ENCODE measurements at places on chromosomes 1 and 21.

- DNase-seq = no peak
Observed at GRCh38 chr21:25927195-25927880, 192.6 kb downstream of the GABPA start.

DNA sequence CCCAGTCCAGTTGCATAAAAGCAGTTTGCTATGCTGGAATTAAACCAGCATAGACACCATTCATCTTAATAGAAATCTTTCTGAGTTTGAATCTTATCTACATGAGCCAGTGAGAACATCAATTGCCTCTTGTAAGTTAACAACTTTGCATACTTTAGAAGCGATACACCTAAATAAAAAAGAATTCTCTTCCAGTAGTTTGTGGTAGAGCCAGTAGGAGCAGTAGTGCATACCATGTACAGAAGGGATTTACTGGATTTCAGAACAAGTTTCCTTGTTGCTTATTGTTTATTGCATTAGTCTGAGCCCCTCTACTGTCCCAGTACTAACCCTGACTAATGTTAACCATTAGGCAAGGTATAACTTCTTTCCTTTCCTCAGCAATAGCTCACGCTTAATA is 313.1 kb downstream of the TGFB2 start:
- no peak for DNase-seq

DNA sequence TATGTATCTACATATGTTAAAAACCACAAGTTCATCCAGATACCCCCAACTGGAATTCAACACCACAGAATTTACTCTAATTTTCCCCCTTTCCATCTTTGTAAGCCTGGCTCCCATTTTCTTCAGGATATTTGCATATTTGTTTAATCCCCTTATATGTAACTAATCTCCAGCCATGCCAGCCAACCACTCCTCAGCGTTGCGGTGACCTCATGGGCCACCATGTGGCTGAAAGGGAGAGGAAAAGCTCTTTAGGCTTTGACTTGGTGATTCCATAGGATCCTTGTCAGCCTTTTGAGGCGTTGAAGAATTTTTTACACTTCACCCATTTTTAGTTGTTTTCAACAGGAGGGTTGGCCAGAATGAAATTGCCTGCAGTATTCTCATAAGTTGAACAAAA is 10.0 kb downstream of the CLDN19 start:
- no peak for DNase-seq

DNA sequence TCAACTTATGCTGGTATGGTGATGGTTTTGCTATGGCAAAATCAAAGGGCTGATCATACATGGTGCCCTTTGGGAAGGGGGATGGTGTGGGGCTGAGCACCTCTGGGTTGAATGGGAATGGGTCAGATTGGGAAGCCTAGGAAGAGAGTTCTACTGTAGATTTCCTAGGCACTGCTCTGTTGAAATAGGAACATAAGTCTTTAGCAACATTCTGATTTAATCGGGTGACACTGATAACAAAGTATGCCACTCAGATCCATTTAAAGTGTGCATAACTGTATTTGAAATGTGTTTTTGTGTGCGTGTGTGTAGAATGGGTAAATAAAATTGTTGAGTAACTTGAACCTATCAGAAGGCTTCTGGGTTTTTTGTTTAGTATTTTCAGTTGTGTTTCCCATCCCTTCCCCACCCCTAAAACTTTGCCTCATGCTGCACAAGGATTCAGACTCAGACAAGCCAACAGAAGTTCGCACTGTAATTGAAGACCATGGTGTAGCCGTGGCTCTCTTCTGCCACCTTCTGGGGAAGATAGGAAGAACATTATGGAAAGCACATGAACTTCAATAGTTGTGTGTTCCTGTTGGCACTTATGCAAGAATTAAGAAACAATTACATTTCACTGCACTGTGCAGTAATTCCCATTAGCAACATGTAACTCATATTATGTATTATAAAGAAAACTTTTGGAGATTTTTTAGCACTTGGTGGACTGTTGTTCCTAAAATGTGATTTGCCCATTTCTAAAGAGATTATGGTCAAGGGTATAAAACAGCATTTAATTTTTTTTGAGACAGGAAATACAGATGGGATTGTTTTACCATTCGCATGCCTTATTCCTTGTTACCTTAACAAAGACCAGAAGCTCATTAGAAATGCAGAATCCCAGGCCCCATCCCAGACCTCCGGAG is 10.9 kb upstream of the C4BPB start:
- peak; percentile 71 for DNase-seq

GRCh38 chr1:212489284-212489859 is 56.7 kb downstream of the NENF start:
- no peak for DNase-seq

DNA sequence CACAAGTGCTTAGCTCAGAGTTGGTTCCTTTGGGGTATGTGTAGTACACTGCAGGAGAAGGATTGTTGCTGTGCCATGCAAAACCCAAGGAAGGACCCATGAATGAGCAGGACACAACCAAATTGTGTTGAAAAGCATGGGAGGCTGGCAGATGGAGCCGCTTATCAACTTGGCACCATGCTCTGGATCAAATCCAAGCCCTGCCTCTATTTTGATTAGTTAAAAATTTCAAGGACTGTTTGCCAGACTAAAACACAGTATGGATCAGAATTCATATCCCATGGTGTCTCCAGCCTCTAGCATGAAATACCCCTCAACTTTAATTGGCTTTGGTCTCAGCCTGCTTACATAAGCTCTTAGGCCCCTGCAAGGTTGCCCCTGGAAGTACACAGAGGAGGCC is 27.8 kb downstream of the CCDC185 start:
- no peak for DNase-seq

DNA sequence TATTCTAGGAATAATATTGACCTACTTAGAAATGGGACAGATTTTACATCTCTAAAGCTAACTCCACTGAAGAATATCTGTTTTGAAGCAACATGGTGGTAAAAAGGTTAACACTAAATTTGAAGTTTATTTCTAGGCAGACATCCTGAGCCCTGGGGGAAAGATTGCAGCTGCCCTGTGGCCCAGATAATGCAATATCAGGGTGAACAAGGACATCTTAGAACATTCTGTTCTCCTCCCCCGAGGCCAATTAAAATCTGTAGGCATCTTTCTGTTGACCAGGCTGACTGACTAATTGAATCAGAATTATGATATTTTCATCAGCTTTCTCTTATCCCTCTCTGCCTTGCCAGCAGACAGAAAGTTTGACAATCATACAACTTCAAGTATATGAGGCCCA is 149.8 kb upstream of the DUSP10 start:
- DNase-seq = no peak

- no peak for DNase-seq
Observed at GRCh38 chr1:243234978-243235647, 20.0 kb downstream of the CEP170 start.
